Frontal cortex (tissue), 4 donors: ENCODE measurements at places on chromosomes 13 and 19.

DNA sequence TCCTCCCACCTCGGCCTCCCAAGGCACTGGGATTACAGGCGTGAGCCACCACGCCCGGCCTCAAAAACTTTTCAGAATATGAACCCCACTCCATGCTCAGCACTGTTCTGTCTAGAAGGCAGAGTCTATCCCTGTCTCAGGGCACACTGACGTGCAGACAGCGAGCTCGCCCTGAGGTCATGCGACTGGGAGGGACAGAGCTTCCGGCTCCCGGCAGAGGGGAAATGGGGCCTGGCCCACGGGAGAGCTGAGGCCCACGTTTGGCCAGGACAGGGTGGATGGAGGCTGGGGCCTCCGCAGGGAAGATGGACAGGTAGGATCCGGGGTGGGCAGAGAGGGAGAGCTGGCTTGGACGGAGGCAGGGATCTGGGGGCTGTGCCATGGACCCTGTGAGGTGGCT is 2.8 kb upstream of the AZU1 start:
- no peak for DNase-seq

DNA sequence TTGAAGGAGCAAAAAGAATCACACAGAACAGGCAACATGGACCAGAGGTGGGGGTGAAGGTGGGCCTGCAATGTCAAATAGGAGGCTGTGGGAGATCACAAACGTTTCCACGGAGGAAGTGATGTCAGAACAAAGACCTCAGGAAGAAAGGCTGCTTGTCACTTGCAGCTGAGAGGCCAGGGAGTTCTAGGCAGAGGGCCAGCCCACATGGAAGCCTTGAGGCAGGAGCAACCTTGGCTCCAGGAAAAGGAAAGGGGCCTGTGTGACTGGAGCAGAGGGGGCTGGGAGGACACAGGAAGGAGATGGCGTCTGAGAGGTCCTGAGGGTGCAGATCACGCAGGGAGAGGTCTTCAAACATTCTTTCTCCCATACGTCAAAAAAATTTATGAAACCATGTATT is 16.3 kb downstream of the ZNF160 start:
- DNase-seq, result no peak

GRCh38 chr19:33811736-33812387 is 15.2 kb downstream of the KCTD15 start:
- no peak for DNase-seq

DNA sequence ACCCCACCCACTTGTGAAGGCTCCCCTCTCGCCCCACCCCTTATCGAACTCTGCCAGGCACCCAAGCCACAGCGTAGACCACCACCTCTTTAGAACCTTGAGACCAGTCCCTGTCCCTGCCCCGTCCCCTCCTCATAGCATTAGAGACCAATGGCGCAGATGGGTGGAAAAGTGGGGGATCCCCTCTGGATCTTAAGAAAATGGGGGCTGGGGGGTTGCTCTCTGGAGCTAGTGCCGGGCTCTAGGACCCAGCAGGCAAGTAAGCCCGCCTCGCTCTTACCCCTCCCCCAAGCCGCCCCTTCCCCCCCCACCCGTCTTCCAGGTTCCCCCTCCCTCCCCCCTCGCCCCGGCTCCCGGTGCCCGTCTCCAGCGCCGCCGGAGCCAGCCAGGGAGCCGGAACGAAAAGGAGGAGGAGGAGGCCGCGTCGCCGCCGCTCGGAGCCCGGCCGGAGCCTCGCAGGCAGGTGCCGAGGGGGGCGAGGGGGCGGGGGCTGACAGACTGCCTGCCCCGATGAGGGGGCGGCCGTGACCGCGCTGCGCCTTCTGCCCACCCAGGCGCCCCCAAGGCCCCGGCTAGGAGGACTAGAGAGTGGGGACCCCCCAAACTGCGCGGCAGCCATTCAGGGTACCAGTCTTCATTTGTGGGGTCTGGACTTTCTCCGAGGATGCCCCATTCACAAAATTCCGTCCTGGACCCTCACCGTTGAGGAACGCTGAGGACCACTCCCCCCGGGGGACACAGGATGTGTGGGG is at the start of gene SPRED3:
Gene SPRED3, plus strand, starts transcription at position 349 of the 752 bp plus-strand sequence. CDS start 1,606 bp downstream, outside the sequence.
- DNase-seq, result peak; percentile 75

- DNase-seq, result peak; percentile 14
Measured at GRCh38 chr13:101942038-101942437, 459.8 kb downstream of the FGF14 start.

DNA sequence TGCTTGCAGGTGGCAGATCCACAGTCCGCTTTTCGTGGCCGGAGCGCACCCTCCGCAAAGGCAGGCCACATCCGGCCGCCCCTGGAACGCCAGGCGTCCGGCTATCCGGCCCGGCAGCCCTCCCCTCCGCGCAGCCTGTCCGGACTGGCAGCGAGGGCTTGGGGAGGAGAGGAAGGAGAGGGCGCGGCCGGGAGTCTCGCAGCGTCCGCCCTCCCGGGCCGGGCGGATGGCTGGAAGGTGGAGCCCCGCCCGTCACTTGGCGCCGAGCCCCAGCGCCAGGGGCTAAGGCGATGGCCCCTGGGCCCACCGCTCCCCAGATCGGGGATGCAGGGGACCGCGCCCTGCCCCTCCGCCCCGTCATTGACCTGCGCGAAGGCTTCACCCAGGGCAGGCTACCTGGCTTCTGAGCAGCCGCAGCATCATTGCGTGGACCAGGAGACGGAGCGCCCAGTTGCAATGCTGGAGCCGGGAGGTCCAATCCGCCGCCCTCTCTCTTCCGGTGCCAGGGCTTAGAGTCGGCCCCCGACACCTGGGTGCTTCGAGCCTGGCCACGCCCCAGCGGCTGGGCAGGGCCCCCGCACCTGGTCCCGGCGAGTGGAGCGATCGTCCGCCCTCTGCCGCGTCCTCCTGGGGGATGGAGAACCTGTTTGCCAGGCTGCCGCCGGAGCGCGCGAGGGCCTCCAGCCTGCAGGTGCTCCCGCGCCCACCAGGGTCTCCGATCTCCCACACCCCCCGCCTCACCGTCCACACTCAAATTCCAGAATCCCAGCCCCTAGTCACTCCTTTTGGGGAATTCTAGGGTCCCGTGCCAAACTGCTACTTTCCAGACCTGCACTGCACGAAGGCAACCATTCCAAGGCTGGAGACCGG is at the start of gene FUT1:
Gene FUT1, minus strand, starts transcription at position 146 of the 870 bp plus-strand sequence. CDS start 1,360 bp downstream, outside the sequence.
- DNase-seq, result peak; percentile 42

GRCh38 chr13:40629678-40630384 is 36.6 kb downstream of the FOXO1 start:
- DNase-seq, result no peak

GRCh38 chr13:30429721-30430694 is 7.7 kb downstream of the UBE2L5 start:
- DNase-seq, result no peak
